NCI-H1092 (cell line): ENCODE measurements at places on chromosomes 12 and 14.

DNA sequence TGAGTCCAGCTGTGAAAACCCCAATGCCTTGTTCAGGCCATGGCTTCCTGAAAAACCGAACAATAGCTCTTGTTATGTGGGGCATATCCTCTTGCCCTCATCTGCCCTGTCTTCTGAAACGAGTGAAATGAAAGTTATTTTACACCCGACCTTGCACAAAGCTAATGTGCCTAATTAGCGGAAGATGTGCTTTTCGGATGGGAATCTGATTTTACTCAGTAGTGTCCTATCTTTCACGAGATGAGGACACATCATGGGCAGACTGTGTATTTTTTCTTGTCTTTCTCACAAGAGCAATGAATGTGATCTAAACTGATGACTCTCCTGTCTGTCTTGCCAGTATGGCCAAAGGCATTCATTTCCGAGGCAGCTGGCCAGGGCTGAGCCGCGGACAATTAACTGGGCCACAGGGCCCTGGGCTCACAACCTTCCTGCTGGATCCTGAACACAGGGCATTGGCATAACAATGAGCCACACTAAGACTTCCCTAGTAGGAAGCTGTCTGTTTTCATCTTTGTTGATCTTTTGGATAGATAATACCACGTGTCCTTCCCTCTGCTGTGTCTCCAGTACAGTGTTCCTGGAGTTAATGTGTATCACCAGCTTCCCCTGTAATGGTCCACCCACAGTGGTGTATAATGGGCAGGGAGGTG is 86.0 kb upstream of the HIF1A start:
- DNase-seq = peak; percentile 65

DNA sequence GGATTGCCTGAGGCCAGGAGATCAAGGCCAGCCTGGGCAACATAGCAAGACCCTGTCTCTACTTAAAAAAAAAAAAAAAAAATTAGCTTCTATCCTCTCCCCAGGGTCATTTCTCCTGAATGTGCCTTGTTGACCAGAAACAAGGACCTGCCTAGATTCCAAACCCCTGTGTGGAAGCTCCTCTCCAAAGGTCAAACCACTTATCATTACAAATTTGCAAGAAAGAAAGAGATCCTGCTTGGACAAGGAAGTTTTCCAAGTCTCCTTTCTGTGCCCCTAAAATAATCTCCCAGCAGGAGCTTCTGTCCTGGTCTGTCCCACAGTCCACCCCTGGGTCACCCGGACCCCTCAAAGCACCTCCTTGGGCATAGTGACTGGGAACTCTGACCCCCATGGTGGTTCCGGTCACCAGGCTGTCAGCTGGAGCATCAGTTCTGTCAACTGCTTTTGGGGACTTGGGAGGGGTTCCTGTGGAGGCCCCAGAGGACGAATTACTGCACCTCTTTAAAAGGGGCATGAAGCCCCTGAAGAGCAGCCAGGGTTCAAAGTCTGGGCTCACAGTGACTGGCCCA is 38.4 kb downstream of the ACTN1 start:
- no peak for DNase-seq

- no peak for DNase-seq
Measured at GRCh38 chr14:80955416-80955941, at the start of gene TSHR. Gene TSHR (plus strand): TSS chr14:80955621. CDS start chr14:80955681, 60 bp downstream.

GRCh38 chr14:65360144-65360784 is 52.3 kb upstream of the FUT8 start:
- DNase-seq = no peak

GRCh38 chr14:61568572-61569011 is 126.7 kb upstream of the HIF1A start:
- no peak for DNase-seq

DNA sequence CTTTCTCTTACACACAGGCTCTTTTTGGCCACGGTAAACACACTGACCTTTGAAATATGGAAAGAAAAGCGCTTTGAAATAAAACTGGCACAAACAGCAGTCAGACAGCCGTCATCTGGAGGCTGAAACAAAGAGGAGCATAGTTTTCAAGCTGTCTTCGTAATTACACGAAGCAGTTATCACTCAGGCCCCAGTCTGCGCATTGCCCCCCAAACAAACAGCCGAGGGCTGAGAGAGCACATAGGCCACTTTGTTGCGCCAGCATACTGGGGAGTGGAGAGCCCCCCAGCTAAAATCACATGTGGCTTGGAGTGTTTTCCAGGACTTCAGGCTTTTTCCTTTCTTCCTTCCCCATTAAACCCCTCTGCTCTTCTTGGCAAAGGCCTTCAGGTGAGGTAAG is 142.9 kb upstream of the BTG1 start:
- no peak for DNase-seq

GRCh38 chr14:38931969-38932652 is 170.9 kb downstream of the SEC23A start:
- no peak for DNase-seq

DNA sequence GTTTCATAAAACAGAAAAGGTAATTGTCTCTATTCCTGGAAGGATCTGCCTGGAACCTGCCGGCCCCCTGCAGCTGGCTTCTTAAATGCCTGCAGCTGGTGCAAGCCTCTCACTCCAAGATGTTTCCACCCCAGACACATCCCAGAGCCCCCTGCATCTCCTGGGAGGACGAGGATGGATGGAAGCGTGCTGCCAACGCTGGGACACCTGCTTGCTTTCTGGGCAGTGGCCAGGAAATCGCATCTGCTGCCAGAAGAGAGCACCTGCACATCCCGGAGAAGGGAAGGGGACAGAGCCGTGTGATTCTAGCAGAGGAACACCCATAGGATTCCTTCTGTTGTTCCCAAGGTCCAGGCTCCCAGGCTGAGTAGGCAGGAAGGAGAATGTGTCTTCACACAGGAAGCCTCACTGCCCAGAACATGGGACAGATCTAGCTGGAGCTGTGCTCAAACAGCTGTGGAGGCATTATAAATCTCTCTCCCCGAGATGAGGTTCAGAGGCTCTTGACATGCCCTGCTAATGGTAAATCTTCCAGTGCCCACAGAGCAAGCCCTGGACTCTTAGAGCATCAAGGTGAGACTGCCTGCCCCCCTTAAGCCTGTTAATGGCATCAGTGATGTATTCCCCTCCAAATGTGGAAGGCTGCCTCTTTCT is 138.8 kb upstream of the MAP1LC3B2 start:
- DNase-seq = peak; percentile 52

DNA sequence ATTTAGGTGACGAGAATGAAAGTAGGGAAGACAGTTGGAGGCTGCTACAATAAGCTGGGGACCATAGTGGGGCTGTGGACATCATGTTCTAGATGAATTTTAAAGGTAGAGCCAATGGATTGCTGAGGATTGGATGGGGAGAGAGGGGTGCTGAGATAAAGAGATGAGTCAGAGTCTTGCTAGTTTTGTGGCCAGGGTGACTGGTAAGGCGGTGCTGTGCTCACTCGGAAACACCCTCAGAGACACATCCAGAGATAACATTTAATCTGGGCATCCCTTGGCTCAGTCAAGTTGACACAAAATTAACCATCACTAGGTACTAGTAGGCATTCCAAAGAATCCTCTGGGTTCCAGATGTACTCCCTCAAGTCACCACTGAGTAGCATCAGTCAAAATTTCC is 170.7 kb downstream of the ADCK1 start:
- no peak for DNase-seq

DNA sequence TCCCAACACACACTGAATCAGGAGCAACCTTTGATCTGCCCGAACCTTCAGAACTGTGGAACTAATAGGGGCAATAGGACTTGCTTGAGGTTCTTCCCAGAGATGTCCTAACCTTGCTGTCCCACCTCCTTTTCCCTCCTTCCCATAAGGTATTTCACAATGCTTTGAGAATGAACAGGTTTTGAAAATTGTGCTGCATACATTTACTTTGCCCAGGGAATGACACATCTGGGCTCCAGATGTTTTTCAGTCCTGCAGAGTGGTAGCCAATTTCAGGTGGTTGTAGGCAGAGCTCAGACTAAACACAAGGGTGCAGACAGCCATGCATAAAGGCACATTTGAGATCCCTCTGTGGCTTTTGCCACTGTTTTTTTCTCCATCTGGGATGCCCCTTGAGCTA is 206.7 kb upstream of the PWP1 start:
- no peak for DNase-seq

GRCh38 chr14:32567543-32568384 is 238.7 kb downstream of the AKAP6 start:
- DNase-seq = no peak

- DNase-seq = no peak
Measured at GRCh38 chr12:46459861-46460545, 87.4 kb upstream of the SLC38A2 start.

DNA sequence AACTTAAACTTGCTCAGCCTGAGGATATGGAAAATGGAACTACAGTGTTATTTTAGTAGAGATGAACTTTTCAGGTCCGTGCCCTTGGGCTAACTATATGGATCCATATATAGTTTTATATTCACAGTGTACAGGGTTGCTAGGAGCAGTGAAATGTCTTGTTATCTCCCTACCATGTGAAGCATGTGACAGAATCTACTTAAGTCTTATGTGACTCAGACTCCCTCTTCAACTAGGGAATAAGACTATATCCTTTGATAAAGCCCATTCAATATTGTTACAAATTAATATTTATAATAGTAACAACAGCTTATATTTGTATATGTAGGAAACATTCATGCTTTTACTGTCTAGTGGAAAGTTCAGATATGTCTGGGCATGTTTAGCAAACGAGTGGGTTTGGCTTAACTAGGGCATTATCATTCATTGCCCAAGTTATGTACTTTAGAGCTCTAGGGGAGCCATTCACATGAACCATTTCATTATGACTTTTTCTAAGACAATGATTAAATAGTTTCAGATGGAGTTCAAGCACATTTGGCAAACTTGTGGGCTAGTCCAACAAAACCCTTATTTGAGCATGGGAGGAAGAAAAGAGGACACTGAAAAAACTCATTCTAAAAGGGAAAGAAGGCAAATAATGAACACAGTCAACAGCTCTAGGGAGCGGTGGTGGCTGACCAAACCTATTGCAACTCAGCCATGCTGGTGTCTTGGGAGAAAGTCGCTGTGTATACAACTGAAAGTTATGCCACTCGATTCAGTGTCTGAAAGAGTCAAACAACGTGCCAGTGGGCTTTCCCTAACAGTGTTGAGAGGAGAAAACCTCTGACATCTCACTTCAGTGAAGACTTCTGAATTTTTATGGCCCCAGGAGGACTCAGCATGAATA is 305.9 kb upstream of the G2E3 start:
- DNase-seq = no peak

DNA sequence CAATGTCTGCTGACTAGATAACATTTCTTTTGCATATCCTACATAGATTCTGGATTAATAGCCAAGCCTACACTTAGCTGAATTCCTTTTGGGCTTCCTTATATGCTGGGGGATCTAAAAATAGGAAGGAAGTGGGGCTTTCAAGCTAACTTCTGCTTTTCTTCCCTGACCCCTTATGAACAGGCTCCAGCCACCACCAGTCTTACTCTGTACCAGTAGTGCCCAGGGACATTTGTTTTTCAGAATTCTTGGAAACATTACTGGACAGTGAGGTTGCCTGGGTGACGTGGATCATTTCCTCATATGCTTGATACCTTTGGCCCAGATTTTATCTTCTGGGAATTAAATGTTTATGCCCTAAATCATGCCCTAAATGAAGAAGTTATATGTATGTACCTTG is 55.9 kb upstream of the SRRM4 start:
- DNase-seq = no peak

DNA sequence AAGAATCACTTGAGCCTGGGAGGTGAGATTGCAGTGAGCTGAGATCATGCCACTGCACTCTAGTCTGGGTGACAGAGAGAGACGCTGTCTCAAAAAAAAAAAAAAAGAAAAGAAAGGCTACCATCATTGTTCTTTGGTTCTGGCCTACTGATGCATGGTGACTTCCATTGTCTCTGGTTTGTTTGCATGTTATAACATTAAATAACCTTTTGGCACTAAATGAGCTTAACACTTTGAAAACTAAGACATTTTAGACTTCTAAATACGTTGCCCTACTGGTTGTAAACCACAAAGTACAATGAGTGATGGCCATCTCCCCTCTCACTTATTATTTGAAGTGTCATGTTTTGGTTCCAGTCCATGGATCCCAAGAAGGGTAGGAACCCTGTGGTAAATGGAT is 152.9 kb upstream of the CPM start:
- DNase-seq = no peak

DNA sequence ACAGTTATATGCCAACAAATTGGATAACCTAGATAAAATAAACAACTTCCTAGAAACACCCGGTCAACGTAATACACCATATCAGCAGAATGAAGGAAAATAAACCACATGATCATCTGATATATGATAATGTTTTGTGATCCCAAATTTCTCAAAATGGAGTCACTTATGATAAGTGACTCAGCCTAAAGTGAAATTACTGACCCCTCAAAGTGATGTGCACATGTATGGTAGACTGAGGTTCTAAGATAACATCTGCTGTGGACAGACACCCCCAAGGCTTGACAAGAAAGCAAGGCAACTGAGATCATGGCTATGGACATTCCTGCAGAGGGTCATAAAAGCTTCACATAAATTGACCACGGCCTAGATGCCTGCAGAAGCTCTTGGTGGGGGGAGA is 105.1 kb upstream of the DCN start:
- no peak for DNase-seq

DNA sequence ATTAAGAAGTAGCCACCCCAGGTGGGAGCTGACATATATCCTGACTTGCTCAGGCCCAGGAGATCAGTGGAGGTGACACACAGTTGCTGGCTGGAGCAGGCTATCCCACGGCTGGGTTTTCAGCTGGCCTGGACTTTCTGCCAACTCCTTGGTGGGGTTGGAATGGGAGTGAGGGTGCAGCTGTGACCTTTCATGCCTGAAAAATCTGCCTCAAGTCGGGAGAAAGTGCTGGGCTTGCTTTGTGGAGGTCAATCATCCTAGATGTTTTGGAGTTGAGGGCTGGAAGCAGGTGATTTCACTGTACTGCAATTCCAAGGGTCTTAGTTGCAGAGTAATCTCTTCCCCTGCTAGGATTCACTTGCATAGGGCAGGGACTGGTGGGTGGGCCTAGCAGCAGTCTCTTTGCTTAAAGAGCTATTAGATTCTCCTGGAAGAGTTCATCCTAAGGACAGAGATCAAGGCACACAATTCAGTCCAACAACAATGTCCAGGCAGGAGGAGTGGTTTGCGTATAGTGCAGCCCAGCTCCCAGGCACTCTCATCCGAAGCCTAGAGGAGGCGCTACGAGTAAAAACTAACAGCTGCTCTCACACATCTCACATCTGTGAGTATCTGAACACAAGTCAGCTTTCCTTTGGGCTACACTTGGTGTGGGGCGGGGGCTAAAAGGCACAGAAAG is 98.1 kb downstream of the GAS2L3 start:
- no peak for DNase-seq

DNA sequence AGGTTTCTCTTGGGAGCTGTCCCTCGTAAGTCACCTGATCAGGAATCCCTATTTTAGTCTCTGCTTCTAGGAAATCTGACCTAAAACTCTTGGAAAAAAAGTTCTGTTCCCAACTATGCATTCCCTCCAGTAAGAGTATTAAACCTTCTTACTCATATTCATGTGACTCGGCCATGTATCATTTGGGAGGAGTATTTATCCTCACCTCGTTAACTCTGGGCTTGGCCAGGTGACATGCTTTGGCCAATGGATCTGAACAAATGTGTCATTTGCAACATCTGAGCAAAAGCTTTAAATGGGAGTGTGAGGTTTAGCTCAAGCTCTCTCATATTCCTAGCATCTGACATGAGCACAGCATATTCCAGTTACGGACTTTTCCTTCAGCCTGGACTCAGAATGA is 226.8 kb downstream of the NUAK1 start:
- DNase-seq = no peak
